ENCODE measurements at places on chromosomes 6 and 20. TPM values are rescaled to one million over a fixed set of nuclear protein-coding genes. Genes with fewer than 3 reads are reported as not detected.

Gene ZNF165
- 0.51 TPM for polyA plus RNA-seq

Gene ARFGEF2
- 6.2 TPM for polyA plus RNA-seq

Gene SLC35D3
- 0.04 TPM for polyA plus RNA-seq

Gene ELOVL2
- 2.6 TPM for polyA plus RNA-seq

Gene LY6G6C
- polyA plus RNA-seq: not detected

Gene KIFC1
- polyA plus RNA-seq: 0.29 TPM

Gene SOX18
- 60.0 TPM for polyA plus RNA-seq

Gene ATP6V1G2
- polyA plus RNA-seq: 2.5 TPM

Gene ABHD16A
- polyA plus RNA-seq: 45.2 TPM

Gene DDO
- polyA plus RNA-seq: 11.0 TPM

Gene PCSK2
- polyA plus RNA-seq: 0.44 TPM

Gene SEC23B
- polyA plus RNA-seq: 10.4 TPM

Gene FAM83B
- 0.22 TPM for polyA plus RNA-seq

Gene TRIM40
- polyA plus RNA-seq: not detected

Gene ANKRD66
- not detected for polyA plus RNA-seq

Gene ARFGEF3
- polyA plus RNA-seq: 0.33 TPM

All from heart right ventricle (tissue), 16 donors.